RWPE2 (cell line): ENCODE measurements at places on chromosomes 6 and 20.

GRCh38 chr6:78598966-78599365 is 268.4 kb upstream of the IRAK1BP1 start:
- peak; percentile 78 for DNase-seq

- no peak for DNase-seq
Observed at GRCh38 chr20:50595433-50595895, 85.3 kb downstream of the PTPN1 start.

DNA sequence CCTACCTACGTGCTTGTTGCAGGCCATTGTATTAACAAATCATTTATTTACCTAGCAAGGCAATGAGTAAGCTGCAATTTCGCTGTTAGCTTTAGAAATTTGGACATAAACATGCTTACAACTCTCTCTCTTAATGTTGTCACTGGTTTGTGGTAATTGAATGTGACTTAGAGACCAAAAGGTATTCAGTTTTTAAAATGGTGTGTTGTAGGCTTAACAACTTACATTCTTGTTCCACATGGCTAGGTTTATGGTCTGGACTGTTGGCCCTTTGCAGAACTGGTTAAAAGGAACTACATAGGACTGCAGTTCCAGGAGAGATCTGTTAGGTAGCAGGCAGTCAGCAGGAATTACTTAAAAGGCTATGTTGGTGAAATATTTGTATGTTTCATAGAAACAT is 10.3 kb upstream of the CTAGE9 start:
- DNase-seq: no peak

GRCh38 chr20:13402986-13403385 is 181.9 kb downstream of the ISM1 start:
- no peak for DNase-seq

DNA sequence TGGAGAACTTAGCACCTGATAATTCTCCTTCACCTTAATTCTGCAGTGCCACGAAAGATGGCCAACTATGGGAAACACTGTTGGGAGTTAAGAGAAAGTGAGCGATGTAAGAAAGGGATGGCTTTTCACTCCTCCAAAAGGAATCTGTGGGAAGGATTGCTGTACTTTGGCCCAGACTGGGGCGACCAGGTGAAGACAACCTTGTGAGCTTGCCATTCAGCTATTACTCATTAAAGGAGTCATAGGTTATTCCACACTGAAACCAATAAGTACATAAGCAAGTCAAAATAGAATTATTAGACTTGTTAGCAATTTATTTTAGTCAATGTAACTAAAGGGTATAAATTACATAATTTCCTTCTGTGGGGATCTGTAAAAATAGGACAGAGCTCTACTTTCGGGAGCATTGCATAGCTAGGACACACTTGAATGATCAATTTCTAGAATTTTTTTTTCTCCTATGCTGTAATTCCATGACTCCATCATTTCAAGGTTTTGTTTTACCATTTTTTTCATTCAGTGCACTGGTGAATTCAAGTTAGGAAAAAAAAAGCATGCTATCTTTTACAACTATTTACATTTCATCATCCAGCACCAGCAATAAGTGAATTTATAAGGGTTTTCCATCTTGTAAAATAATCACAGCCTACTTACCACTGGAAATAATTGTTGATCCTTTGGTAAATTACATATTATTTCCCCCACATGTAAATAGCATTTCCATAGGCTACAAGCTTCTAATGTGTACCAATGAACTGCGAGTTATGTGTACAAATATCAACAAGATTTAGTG is 231.7 kb downstream of the SIM1 start:
- DNase-seq: no peak

GRCh38 chr6:6758915-6759654 is 170.6 kb downstream of the LY86 start:
- DNase-seq: no peak

DNA sequence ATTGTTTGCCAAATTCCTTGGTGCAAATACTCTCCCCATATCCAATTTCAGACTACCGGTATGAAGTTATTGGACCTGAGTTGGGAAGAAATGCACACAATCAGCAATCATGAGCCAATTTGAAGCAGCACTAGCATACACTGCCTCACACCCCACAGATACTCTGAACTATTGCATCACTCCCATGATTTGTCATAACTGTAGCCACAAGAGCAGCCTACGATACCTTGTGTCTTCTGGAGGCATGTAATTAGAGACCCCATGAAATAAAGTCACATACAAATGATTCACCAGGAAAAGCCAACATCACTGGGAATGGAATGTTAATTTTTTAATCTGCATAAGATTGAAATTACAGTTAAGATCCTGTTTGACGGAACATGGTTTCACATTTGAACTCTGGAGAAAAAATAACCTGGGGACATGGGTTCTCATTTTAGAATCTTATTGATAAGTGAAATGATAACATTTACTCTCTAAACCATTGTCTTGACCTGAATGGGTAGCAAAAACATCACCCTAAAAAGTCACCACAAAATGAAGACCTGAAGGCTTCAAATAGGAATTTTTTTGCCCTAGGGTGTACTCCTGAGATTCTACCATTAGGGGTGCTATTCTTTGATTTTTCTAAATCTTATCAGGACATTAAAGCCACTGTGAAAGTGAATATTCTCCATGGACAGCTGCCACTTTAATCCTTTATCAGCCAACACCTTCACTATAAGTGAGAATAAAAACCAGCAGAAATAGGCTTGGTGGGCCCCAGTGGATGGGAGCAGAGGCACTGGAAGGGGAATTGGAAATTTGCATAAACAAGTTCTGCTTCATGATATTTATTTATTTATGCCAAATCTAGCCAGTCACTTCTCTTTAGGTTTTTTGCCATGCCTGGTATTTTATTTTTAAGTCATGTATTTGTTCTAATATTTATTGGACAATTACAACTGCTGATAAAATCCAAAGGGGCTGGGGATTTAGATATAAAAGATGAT is 34.5 kb upstream of the HBS1L start:
- no peak for DNase-seq

- DNase-seq: no peak
Observed at GRCh38 chr6:91196729-91197128, 609.9 kb upstream of the MAP3K7 start.

DNA sequence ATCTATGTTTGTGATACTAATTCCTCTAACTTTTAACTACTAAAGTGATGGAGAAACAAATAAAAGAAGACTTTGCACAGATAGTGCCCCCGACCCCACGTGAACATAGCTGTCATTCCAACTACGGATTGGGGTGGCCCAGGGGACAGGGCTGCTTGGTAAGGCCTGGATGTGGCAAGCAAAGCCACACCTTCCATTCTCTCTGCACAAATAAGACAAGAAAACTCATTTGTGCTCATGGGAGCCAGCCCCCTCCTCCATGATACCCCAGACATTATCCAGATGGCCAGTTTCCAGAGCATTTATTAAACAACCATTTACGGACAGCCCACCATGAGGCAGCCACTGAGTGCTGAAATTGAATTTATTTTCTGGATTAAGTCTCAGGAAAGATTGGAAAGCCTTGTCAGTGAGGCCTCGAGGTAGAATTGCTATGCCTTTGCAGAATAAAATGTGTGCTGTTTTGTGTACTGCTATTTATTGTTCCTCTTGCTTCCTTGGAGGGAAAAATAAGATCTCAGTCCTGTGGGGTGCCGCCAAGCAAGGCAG is 151.2 kb downstream of the UNC5CL start:
- DNase-seq: no peak

- DNase-seq: no peak
Observed at GRCh38 chr6:139699335-139699734, 324.9 kb upstream of the CITED2 start.

GRCh38 chr6:169241688-169242350 is 11.8 kb downstream of the THBS2 start:
- no peak for DNase-seq

GRCh38 chr6:160455081-160455480 is 106.9 kb downstream of the SLC22A3 start:
- no peak for DNase-seq

GRCh38 chr6:10567256-10568026 is 46.3 kb downstream of the GCNT2 start:
- DNase-seq: no peak

GRCh38 chr6:43757966-43758616 is 11.9 kb upstream of the VEGFA start:
- no peak for DNase-seq

DNA sequence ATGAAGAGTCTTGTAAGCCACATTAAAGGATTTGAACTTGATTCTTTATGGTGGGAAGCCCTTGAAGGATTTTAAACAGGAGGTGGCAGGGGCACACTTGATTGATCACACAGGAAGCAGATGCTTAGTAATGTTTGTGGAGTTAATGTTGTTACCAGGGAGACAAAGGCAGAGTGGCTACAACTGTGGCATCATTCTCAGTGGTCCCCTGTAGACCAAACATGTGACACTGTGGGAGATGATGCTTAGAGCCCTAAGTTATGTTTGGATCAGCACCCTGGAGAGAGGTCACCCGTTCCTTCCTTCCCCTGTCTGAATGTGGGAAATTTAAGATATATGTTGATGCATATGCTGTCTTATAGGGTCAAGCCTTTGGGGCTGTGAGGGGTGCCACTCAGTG is 53.2 kb downstream of the EIF2S2 start:
- no peak for DNase-seq

- DNase-seq: no peak
Observed at GRCh38 chr6:105619971-105620741, 217.3 kb upstream of the PREP start.

DNA sequence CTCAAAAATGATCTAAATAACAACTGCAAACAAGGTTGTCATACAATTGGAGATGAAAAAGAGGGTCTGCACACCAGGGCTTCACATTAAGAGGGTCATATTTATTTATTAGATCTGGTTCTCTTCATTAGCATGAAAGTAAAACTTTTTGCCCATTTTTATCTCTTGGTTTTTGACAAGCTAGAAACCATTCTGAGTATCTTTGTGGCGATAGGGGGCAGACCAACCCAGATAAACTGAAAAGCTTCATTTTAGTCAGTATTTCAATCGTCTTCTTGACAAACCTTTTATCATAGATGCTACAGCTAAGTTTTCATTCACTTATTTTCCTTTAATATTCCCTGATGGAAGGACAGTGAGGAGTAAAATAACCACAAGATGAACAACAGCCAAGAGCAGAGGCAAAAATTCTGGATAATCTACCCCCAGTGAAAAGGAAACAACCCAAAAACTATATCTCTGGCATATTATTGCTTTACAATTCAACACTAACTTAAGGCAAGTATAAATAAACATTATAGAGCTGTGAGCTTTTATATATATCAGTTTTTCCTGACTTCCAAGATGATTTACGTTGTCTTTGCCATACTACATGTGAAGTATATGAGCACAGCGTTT is 45.2 kb downstream of the THEMIS start:
- no peak for DNase-seq

GRCh38 chr20:54642864-54643667 is 167.7 kb downstream of the DOK5 start:
- DNase-seq: no peak

- no peak for DNase-seq
Observed at GRCh38 chr20:25299806-25300205, 51.9 kb downstream of the PYGB start.

GRCh38 chr6:170476360-170476759 is 76.7 kb downstream of the PSMB1 start:
- DNase-seq: no peak

DNA sequence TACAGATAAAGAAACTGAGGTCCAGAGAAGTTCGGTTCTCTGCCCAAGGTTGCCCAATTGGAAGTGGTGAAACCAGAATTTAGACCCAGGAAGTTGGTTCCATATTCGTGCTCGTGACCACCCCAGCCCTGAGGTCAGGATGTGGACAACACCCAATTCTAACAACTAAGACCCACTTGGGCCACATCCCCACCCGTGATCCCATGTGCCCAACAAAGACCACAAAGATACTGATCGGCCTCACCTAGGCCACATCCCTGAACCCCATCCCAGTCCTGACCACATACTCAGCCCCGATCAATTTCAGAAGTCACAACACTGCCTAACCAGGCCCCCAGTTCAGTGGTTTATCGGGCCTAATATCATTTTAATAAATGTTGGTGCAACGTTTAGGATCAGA is 138.4 kb downstream of the PREX1 start:
- DNase-seq: no peak

DNA sequence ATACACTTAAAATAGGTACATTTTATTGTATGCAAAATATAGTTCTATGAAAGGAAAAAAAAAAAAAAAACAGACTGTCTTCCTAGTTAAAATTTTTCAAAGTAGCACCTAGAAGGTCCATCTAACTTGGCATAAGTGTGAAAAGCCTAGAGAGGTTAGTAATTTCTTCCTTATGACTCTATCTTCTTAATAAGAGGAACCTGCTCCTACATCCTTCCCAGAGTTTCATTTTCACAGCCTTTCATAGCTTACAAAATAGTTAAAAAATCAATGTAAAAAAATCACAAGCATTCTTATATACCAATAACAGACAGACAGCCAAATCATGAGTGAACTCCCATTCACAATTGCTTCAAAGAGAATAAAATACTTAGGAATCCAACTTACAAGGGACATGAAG is 28.8 kb downstream of the OGFRL1 start:
- no peak for DNase-seq

- no peak for DNase-seq
Observed at GRCh38 chr6:119084784-119085183, 6.3 kb upstream of the FAM184A start.

- DNase-seq: no peak
Observed at GRCh38 chr20:62642051-62642665, at the start of gene SLCO4A1. Gene SLCO4A1, plus strand, starts transcription at chr20:62642503. Its CDS starts 13,952 bp downstream, at chr20:62656455.

DNA sequence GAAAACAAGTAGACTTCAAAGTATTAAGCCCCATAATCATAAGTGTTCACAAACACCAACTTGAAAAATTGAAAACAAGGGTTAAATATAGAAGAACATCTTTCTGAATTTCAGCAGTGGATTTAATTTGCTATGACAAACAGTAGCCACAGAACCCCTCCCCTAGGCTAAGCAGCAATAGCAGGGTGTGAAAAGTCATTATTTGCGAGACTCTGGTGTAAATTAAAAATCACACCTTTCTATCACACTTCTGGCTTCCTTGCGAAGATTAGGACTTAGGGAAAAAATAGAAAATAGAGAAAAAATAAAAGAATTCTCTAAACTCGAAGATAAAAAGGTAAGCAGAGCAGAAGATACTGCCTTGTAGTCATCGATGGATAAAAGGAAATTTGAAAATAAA is 6.1 kb downstream of the SAMD3 start:
- DNase-seq: no peak

DNA sequence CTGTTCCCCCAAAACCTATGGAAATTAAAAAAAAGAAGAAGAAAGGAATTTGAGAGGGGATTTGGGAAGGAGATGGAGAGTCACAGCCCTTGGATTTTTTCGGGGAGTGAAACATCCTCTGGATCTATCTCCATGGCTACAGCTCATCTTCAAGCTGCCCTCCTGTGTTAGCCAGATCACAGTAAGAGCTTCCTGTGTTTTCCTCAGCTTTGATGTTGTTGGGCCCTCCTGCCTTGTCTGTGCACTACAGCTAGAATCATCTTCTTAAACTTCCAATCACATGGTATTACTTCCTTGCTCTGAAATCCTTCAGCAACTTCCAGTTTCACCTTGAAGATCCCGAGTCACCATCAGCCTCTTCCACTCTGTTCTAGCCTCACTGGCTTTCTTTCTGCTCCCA is 207.8 kb upstream of the ZFP64 start:
- DNase-seq: no peak
